Caudate nucleus (tissue), 63 donors: ENCODE measurements at places on chromosomes 3 and 15.

DNA sequence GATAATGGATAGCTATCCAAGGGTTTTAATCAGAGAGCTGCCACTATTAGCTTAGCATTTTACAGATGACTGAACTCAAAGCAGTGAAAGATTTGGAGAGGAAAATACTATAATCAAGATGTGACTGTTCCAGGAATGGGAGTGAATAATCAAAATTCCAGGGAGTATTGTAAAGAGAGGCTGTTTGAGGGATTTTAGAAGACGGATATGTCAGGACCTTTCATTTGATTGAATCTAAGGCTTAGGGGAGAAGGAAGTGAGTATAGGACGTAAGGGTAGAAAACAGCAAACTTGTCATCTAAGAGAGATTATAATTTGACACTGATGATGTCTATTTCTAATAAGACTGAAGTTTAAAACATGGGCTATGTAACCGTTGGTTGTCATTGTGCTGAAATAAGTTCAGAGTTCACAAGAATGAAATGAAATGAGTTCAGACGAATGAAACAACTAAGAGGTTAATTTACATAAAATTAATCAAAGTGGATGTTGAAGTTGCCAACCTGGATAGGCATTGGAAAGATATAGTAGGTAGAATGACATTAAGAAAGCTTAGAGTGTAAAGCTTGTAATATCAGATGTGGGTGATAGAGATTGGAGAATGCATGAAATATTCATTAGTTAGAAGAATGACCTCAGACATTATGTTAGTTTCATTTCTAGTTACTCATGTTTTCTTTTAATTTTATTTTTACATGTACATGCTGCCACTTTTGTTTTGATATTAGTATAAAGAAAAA is 842.8 kb downstream of the SI start:
- no peak for DNase-seq

DNA sequence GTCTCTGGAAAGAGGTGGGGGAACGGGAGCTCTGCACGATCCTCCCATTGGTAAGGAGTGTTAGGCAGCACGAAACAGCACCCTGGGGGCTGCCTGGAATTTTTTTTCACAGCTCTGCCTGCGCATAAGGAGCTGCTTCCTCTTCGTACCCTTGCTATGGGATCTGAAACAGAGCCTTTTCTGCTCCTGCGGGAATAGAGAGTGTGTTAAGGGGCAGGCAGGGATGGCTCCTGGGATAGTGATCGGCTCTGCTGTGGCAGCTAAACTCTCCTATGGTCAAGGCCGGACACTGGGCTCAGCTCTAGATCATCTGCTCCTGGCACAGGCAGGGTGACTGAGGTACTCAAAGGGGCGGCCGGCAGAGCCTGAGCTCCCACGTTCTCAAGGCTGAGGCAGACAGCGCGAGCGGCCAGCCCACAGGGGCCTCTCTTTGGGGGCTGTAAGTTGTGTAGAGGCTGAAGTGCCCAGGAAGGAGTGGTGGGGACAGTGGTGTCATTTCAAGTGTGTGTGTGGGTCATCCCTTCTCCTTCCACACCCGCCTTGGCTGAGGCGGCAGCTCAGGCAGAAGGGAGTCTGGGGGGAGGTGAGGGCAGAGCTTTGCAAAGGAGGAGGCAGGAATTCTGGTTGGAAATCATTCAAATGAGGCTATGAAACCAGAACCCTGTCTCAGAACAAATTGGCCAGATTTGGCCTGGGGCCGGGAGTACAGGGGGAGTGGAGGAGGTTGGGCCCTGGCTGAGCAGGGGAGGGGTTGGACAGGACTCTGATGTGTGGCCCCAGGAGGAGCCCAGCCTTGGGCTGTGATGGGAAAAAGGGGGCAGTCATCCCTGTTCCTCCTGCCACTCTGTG is 31.0 kb downstream of the EPHB3 start:
- DNase-seq, result no peak

DNA sequence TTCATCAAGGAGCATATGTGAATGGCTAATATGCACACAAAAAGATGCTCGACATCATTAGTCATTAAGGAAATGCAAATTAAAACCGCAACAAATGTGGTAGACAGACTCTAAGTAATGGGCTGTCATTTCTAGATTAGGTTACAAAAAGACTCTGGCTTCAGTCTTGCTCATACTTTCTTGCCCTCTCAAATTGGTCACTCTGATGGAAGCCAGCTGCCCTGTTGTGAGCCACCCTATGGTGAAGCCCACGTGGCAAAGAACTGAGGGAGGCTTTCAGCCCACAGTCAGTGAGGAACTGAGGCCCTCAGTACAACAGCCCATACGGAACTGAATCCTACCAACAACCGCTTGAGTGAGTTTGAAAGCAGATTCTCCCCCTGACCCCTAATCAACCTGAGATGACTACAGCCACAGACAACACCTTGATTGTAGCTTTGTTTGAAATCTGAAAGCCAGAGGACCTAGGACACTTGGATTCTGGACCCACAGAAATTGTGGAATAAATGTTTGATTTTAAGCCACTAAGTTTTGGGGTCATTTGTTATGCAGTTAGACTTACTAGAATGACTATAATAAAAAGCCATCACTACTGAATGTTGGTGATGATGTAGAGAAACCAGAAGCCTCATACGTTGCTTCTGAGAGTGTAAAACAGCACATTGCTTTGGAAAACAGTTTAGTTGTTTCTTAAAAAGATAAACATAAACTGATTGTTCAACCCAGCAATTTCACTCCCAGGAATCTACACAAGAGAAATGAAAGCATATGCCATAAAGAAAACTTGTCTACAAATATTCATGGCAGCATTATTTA is 45.7 kb downstream of the EHHADH start:
- DNase-seq, result no peak

DNA sequence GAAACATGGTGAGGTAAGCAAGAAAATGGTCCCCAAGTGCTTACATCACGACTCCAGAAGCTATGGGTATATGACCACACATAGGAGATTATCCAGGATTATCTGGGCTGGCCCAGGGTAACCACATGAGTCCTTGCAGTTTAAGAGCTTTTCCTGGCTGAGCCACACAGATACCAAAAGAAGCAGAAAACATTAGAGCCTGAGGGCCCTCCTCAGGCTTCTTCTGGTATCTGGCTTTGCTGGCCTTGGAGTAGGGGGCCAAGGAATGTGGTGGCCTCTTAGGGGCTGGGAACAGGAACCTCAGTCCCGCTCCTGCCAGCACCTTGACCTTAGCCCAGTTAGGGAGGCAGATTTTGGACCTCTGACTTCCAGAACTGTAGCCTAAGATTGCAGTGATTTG is 259.1 kb downstream of the KCNMB2 start:
- no peak for DNase-seq

DNA sequence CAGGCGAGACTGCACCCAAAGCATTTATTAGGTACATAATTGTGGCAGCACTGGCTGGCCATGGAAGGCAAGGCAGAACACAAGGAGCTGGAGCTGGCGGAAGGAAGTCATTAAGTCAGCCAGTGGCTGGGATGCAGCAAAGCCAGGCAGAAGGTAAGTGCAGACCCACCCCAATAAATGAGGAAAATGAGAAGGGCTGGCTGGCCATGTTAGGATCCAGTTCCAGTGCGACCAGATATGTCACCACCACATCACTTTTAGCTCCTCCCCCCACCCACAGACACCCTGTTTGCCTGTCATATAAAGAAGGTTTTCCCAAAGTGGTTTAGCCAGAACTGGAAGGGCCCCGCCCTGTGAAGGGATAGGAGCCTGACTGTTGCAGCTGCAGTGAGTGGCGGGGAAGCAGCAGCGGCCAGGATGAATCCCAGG is at the start of gene FURIN:
Gene FURIN (plus strand): TSS at position 328 of the 429 bp plus-strand sequence. CDS start 7,153 bp downstream, outside the sequence.
- no peak for DNase-seq

DNA sequence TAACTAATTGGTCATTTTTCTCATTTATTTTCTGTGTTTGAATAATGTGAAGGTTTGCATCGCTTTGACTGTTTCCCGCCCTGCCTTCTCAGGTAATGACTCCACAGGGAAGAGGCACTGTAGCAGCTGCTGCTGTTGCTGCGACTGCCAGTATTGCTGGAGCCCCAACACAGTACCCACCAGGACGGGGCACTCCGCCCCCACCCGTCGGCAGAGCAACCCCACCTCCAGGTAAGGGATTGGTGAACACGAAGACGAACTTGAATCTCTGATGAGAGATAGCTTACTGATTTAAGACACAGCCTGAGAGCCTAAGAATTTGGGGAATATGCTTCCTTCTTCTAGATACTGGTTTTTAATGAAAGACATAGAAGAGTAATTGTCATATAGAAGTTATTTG is 22.9 kb downstream of the SNRPN start:
- DNase-seq, result no peak

DNA sequence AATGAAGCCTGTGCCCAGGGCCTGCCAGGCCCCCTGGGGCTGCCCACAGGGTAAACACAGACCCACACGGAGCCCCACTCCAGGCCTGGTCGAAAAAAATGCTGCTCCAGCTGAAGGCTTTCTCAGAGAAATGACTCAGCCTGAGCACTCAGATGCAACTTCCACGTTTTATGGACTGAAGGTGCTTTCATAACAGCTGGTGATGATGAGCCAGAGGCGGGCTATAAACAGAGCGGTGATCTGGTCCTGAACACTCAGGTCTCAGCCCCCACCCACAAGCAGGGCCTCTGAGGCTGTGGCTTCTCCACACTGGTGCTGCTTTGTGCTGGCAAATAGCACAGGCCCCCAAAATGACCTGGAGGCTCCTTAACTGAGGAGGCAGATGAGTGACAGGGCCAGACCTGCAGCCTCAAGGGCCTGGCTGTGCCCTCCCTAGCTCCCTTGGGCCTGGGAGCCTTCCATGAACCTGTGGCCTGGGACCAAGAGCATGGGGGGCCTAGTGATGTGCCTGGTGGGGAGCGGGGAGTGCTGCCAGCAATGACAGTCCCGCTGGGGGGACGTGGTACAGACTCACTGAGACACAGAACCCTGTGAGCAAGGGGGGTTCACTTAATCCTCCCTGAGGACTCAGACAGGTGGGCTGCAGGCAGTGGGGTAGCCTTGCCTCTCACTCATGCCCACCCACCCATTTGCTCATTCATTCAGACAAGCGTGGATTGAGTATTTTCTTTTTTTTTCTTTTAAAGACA is 23.0 kb upstream of the FURIN start:
- DNase-seq, result no peak
